PC-3 (cell line): ENCODE measurements at places on chromosomes 2 and 18. TPM values are rescaled to one million over a fixed set of nuclear protein-coding genes. Genes with fewer than 3 reads are reported as not detected.
A peak's percentile ranks its signal among the peaks of the same experiment; 100 is the strongest.

EHD3 gene
- total RNA-seq, result 3.2 and 4.4 TPM in 2 replicates

DNA sequence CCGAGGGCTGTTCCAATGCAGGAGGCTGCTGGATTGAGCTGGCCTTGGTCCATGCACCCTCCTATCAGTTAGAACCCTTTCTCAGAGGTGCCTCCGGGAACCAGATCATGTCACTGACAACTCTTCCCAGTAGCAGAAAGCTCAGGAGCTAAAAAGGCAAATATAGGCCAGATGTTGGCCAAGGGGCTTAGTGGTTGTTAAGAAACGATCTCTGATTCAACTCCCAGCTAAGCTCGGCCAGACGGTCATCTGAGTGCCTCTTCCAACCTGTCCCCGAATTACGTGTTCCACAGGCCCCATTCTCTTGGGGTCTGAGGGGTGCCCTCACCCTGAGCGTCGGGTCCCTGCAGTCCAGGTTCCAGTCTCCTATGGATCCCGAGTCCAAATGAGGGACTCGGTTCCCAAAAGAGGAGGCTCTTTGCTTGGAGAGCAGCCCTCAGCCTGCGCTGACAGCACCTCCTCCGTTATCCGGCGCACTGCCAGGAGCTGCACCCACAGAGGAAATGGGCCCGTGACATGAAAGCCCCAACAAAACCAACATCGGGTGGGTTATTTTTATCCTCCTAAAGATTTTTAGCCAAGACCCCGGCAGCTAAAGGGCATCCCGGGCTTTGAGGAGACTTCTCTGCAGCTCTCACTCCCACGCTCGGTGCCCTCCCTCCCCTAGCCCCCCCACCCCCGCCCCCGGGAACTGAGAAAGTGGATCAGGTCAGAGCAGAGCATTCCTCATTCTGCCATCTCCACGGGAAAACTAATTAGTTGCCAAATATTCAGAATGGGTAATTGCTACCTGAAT, 106.6 kb upstream of the ID2 start:
- no peak for DNase-seq

GRCh38 chr2:73952499-73953446, 26.1 kb downstream of the DGUOK start:
- peak; percentile 9 for DNase-seq

DNA sequence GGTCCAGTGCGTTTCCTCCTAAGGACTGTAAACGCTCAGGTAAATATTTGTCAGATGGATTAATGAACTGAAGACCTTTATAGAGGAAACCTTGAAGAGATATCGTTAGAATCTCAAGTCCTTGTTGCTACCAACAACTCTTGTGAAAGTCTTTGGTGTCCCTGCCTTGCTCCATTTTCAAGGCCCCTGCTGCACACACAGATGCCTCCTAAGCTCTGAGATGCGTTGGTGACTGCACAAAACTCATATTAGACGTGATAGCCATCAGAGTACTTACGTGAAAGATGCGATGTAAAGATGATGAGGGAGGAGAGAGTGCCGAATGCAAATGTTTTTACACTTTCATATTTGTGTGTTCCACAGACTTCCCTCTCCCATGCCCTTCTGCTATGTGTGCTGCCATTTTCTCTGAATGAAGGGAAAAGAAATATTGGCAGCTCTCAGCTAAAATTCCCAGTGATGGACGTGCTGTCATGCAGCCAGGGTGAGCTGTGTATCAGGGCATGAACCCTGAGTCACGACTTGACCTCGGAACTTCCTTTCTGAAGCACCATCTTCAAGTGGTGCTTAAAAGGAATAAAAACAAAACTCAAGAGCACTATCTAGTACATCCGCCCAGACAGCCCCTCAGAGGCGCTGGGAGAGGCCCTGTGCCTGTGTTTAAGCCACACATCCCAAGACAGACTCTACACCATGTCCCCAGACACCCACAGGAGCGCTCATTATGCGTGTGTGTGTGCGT, 117.4 kb downstream of the FAM210A start:
- DNase-seq, result no peak

DNA sequence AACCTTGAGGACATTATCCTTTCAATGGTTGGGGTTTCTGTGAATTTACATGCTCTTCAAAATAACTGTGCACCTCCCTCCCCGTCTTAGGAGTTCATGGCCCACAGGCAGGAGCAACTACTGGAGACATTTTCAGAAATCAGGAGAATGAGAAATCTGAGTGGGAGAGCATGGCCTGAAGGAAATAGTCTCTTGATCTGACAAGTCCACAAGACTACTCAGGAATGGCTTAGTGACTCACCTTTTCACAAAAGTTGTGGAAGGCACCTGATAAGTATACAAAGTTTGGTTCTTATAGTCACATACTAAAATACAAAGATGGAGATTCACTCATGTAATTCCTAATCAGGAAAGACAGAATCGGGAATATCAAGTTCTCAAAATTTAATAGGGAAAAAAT, 83.6 kb upstream of the NCKAP5 start:
- no peak for DNase-seq
